ENCODE measurements at places on chromosomes 12 and 14. TPM values are rescaled to one million over a fixed set of nuclear protein-coding genes. Genes with fewer than 3 reads are reported as not detected.

The ITGB7 gene
- not detected for total RNA-seq

The CNTN1 gene
- total RNA-seq, result 0.13 TPM

The TMEM263 gene
- total RNA-seq, result 92.8 TPM

The CLEC4D gene
- not detected for total RNA-seq

The CCER1 gene
- total RNA-seq, result not detected

The PPP4R4 gene
- total RNA-seq, result under 0.01 TPM

The NKX2-1 gene
- not detected for total RNA-seq

The AKAP5 gene
- total RNA-seq, result 0.53 TPM

The METTL1 gene
- 8.0 TPM for total RNA-seq
